ENCODE measurements at places on chromosomes 5 and 9. TPM values are rescaled to one million over a fixed set of nuclear protein-coding genes. Genes with fewer than 3 reads are reported as not detected.

PDLIM4 gene
- 55.3 TPM for total RNA-seq

- DNase-seq, result no peak
- no peaks in the 10 kb centered on the region for H3K27me3 ChIP-seq
- no peaks in the 10 kb centered on the region for H3K4me1 ChIP-seq
- no peak overlapping the region for H3K4me3 ChIP-seq
- no peaks in the 10 kb centered on the region for H3K36me3 ChIP-seq
- no peak overlapping the region for H3K27ac ChIP-seq
Measured at GRCh38 chr9:35798658-35799374, 7.4 kb downstream of the NPR2 start.

DNA sequence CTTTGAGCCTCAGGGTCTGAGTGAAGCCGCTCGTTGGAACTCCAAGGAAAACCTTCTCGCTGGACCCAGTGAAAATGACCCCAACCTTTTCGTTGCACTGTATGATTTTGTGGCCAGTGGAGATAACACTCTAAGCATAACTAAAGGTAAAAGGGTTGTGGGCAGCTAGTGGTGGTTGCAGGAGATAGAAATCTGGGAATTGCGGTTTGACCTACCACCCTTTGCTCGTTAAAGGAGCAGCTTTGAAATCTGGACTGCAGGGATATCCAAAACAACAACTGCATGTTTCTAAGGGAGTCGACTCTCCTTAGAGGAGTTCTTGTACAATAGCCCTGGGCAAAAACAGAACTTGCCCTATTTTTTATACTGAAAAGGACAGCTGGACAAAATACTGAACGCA lies 19.0 kb downstream of the ABL1 start:
- H3K36me3 ChIP-seq, result peaks cover 17% of the 10 kb centered on the region
- H3K4me3 ChIP-seq, result no peak overlapping the region
- H3K27ac ChIP-seq, result peak overlapping the region; percentile 17
- no peak for DNase-seq
- peaks cover 9% of the 10 kb centered on the region for H3K4me1 ChIP-seq

- DNase-seq, result no peak
- H3K27me3 ChIP-seq, result no peaks in the 10 kb centered on the region
- peaks cover 30% of the 10 kb centered on the region for H3K36me3 ChIP-seq
- no peaks in the 10 kb centered on the region for H3K4me1 ChIP-seq
- H3K4me3 ChIP-seq, result no peak overlapping the region
- peak overlapping the region; percentile 76 for H3K27ac ChIP-seq
Measured at GRCh38 chr5:180117000-180117725, 45.6 kb upstream of the RNF130 start.
